Smooth muscle cell of bladder (primary cell): ENCODE measurements at places on chromosomes 1 and 21. TPM values are rescaled to one million over a fixed set of nuclear protein-coding genes. Genes with fewer than 3 reads are reported as not detected.

The CSF3R gene
- total RNA-seq, result 0.09 and 0.28 TPM in 2 replicates

The C1orf210 gene
- not detected in 2 replicates for total RNA-seq

The NCAM2 gene
- 1.8 and 9.6 TPM in 2 replicates for total RNA-seq

The ZSWIM5 gene
- 1.4 and 1.9 TPM in 2 replicates for total RNA-seq

The DCDC2B gene
- total RNA-seq, result under 0.01 TPM in 1 of 2 replicates, not detected in the other

The STIL gene
- 1.7 and 2.6 TPM in 2 replicates for total RNA-seq

The PIK3CD gene
- total RNA-seq, result 3.6 and 3.8 TPM in 2 replicates

The LIX1L gene
- total RNA-seq, result 10.2 and 15.6 TPM in 2 replicates

The HFM1 gene
- total RNA-seq, result 0.43 and 0.55 TPM in 2 replicates

The NOC2L gene
- 87.5 and 89.9 TPM in 2 replicates for total RNA-seq

The ERG gene
- 0.28 and 0.43 TPM in 2 replicates for total RNA-seq

The KRTAP19-1 gene
- not detected in 2 replicates for total RNA-seq

The TPTE gene
- total RNA-seq, result not detected in 2 replicates

The S100A2 gene
- total RNA-seq, result 1.8 and 2.6 TPM in 2 replicates

The RCAN1 gene
- total RNA-seq, result 243 and 246 TPM in 2 replicates

The SYNC gene
- 50.1 and 70.8 TPM in 2 replicates for total RNA-seq

The SRSF10 gene
- 64.3 and 72.6 TPM in 2 replicates for total RNA-seq

The CD48 gene
- not detected in 2 replicates for total RNA-seq

The FMO3 gene
- total RNA-seq, result 0.37 and 0.57 TPM in 2 replicates

The HAO2 gene
- total RNA-seq, result not detected in 2 replicates

The HRNR gene
- total RNA-seq, result under 0.01 TPM in 2 replicates

The CASZ1 gene
- under 0.01 and 0.14 TPM in 2 replicates for total RNA-seq

The SLC41A1 gene
- total RNA-seq, result 12.2 and 14.2 TPM in 2 replicates

The CHD5 gene
- total RNA-seq, result under 0.01 TPM in 2 replicates

The RGS13 gene
- 0.14 and 0.28 TPM in 2 replicates for total RNA-seq

The ZNF683 gene
- total RNA-seq, result not detected in 2 replicates

The CHIA gene
- not detected in 2 replicates for total RNA-seq

The SFN gene
- 0.28 TPM in 2 replicates for total RNA-seq

The VPS45 gene
- 29.6 and 32.4 TPM in 2 replicates for total RNA-seq

The WLS gene
- 109 and 166 TPM in 2 replicates for total RNA-seq
